ENCODE measurements at places on chromosomes 11 and 22.
A peak's percentile ranks its signal among the peaks of the same experiment; 100 is the strongest.

DNA sequence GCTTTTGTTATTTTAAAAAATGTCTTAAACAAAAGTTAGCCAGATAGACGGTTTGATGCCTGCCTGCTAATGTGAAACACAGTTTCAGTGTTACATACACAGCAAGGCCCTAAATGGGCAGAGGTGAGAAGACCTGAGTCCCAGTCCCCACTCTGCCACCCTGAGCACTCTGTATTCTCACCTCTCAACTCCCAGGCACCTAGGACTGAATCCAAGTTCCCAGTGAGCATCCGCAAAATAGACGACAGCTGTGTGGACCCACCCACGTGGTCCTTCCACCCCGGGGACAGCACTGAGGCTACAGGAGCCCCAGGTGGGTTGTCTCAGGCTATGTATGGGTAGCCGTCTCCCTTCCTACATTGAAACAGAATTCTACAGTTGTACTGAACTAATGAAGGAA is 111.5 kb downstream of the RPL27A start:
- no peak for DNase-seq

GRCh38 chr11:116792869-116793771 is 1.4 kb upstream of the APOA5 start:
- no peak for DNase-seq

DNA sequence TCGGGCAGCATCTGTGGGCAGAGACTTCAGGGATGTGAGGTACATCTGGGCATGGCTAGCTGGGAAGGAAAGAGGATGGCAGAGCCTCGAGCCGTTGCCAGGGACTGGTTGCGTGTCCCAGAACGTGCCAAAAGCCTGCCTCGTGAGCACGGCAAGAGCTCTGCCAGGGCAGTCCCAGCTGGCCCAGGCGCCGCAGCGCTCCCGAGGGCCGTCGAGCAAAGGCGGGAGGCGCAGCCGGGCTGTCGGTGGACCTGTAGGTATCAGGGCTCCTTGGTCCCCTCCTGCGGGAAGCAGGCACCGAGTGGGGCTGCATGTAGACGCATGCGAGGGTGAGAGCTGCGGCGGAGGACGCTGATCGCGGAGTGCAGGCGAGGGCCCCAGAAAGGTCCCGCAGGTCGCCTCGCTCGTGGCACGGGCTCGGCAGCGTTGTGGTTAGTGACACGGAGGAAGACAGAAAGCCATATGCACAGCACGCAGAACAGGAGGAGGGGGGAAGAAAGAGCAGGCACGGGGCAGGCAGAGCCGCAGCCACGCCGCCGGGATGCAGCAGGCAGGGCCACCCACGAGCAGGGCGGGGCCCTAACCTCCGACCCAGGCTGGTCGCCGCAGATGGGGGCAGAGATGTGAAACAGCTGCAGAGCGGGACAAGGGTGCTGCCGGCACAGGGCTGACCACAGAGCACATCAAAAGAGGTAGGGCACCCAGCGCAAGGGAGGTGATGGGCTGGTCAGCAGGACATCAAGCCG is 18.0 kb downstream of the LSP1 start:
- DNase-seq = no peak

DNA sequence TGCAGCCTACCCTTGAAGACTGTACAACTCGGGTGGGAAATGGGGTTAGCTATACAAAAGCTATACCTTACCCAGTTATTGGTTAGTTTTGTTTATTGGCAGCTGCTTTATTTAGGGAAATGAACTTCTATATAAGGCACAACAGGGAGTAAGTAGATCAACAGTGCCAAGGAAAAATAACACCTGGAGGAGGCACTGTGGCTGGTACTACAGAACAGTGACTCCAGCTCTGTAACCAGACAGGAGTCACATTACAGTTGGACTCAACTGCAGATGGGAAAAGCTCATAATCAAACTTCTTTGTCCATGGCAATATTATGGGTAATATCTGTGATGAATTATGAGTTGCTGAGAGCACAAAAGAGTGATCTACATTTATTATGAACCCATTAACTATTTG is 14.0 kb downstream of the P4HA3 start:
- DNase-seq = no peak

- no peak for DNase-seq
These were observed 395.0 kb upstream of the CCDC90B start for GRCh38 chr11:83681031-83681781.

- DNase-seq = no peak
These were observed 88.7 kb downstream of the C11orf58 start for GRCh38 chr11:16827139-16827538.

GRCh38 chr22:33898121-33898520 is 22.2 kb downstream of the LARGE1 start:
- DNase-seq = no peak

DNA sequence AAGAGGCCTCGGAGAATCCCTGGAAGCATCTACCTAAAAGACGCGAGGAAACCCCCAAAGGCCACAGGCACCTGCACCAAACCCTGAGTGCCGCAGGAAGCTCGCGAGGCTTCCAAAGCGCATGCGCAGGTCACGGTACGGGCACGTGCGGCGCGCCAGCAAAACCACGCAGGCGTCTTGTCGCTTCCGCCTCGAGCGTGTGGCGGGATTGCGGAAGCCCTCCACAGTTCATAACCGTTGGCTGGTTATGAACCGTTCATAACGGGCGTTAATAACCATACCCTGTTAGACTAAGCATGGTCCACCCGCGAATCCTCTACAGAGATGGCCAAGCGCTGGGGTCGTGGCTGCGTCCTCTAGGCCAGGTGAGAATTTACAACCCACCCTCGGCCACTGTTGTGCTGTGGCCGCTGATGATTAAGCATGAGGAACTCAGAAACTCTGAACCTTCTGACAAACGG is 46.4 kb downstream of the MORC2 start:
- peak; percentile 64 for DNase-seq

All from stimulated activated CD8-positive, alpha-beta memory T cell treated with anti-CD3 and anti-CD28 coated beads, Interleukin-15, amount 100 ng/mL, for 4 hours (primary cell).